ENCODE measurements at places on chromosomes 3 and 15.

DNA sequence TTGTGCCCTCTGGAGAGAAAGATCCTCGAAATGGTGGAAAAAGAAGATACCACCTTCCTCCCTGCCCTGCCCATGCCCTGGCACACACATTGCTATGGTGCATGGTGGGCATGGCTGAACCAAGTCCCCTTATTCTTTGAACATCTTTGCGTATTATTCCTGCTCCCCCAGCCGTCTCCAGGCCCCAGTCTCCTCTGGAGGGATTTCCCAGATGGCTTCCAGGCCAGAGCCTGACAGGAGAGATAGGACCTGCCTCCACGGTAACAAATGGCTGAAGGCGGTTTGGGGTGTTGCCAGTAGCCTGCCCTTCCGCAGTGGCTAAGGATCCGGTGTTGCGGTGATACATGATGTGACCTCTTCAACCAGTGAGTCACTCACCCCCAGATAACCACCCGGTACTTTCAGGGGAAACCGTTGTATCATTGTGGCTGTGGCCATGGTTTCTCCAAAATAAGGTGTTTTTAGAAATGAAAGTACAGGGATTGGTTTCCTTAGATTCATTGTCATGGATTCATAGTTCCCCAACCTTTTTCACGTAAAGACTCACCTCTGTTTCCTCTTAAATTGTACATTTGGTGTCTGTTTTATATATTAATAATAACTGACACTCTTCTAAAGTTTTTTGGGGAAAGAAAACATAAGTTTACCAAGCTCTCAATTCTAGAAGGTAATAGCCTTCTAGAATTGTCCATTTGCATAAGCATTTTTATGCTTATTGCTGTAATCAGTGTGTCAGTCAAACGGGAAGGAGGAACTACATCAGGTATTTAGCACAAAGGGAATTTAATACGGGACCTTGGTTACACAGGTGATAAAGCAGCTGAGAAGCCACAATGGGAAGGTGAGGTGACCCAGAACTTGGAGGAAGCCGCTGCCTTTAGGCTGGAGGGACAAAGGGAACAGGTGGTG, 25.9 kb downstream of the SMAD3 start:
- peak; percentile 78 for DNase-seq

DNA sequence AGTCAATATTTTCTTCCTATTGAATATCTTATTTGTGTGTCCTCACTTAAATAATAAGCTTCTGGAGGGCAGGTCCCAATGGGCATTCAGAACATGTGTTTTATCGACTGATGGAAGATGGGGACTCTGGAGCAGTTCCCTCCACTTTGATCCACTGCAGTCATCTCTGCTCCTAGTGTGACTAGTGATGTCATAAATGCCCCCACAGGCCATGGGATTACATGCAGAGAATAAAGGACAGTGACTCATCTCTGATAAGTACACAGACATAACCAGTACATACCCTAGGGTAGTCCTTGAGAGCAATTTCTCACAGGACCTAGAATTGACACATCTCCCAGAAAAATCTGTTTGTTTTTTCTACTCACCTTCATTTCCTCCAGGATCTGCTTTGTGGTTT, 49.4 kb upstream of the FMN1 start:
- no peak for DNase-seq

GRCh38 chr15:75636026-75636425, 4.0 kb downstream of the IMP3 start:
- no peak for DNase-seq

DNA sequence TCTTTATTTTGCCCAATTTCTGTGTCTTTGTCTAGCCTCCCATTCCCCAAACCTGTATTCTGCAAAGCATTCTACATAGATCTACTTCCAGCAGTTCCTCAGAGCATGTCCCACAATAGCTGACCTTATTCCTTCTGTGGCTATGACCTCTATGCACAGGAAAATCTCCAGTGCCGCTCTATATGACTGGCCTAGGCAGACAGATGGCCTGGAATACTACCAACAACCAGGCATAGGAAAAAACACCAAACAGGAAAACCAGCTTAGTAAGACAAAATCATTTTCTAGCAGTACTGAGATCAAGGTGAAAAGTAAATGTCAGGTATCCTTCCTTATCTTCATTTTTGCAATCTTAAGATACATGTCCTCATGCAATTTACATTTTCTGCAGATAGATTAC, 1115.0 kb downstream of the IGSF11 start:
- DNase-seq: no peak

DNA sequence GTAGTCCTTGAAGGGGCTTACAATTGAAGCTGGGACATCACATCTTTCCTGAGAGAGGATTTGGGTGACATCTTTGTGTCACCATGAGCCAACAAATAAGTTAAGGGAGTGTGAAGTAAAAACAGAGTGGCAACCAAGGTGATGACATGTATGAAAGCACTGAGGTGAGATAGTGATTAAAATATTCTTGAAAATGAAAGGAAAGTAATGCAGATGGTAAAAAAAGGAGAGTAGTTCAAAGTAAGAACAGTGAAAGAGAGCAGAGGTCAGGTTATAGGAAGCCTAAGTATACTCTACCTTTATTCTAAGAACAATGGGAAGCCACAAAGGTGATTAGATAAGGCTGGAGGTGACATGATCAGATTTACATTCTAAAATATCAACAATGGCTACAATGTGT, 486.1 kb downstream of the DIPK2A start:
- no peak for DNase-seq

DNA sequence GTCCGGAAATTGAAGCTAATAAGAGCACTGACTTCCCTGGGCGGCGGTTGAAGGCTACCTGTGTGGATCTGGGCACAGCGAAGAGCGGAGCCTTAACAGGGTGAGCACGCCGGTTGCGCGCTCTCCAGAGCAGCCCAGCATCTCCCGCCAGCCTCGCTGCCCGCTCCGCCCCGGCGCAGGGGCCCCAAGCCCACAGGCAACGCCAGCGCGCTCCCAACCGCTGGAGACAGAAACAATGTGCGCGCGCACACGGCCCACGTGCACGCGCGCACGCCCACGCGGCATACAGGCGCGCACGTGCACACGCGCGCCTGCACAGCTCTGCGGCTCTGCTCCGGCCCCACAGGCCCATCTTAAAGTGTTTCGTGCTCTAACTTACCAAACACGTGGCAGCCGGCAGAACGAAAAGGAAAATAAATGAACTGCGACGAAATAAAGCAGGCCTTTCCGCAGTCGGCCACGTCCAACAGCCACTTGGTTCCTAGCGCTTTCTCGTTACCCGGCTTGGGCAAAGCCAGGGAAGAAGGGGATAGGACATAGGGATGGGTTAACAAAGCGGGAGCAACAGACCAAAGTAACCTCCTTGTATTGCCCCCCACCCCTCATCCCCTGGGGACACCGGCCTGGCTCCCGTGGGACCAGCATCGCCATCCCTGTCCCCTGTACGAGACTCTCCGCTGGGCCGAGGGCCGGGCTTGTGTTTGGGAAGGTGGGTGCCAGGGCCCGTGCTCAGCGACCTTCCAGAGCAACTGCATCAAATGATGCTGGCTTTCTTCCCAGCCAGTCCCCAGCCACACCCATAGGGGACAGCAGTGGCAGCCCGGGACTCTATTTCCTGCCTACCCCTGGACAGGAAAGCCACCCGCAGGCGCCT, 203.7 kb downstream of the ABHD5 start:
- DNase-seq: no peak

GRCh38 chr3:185984203-185984602, 46.4 kb upstream of the TRA2B start:
- no peak for DNase-seq

DNA sequence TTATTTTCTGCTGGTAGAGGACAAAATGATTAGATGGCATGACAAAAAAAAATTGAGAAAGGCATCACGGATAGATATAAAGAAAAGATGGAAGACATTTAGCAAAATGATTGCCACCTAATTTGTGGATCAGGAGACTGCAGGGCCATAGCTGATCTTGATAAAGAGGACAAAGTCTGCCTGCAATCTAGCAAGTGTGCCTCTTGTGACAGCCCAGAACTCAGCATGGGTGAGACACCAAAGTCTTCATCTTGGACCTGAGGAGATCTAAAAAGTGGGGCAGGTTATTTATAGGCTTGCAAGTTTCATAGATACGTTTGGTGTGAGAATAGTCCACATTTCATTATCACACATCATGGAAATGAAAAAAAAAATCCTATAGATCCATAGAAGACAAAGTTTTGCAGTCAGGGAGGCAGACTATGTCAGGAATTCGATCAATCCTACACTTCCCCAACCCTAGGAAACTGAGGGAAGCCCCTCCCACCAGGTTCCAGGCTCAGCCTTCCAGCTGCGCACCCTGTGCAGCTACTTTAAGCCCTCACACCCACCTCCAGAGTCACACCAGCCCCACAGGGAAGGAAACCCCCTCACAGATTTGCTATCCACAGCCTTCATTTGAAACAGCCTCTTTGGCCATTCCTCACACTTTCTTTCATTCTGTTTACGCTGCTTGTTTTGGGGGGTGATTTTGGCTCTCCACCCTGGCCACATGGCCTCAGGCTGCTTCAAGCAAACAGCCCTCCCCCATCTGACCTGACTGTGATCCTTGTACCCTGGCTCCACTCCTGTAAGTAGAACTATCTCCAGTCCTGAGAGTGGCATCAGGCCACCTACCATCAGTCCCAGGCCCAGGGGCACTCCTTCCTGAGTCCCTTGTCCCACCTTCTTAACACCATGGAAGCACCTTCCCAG, 28.1 kb upstream of the KLHL6 start:
- DNase-seq: no peak

DNA sequence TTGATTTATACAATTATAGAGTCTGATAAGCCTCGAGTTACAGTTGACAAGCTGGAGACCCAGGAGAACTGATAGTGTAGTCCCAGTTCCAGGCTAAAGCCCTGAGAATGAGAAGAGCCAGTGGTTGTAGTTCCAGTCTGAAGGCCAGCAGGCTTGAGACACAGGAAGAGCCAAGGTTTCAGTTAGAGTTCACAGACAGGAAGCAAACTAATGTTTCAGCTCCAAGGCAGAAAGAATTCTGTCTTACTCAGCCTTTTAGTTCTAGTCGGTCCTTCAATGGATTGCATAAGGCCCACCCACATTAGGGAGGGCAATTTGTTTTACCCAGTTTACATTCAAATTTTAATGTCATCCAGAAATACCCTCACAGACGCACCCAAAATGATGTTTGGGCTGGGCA, 102.7 kb downstream of the CDIN1 start:
- no peak for DNase-seq

All from central memory CD4-positive, alpha-beta T cell (primary cell).